ENCODE measurements at places on chromosomes 4 and X.
A peak's percentile ranks its signal among the peaks of the same experiment; 100 is the strongest.

GRCh38 chrX:41960142-41960541, 36.8 kb upstream of the CASK start:
- DNase-seq: no peak

GRCh38 chrX:20665481-20665880, 398.8 kb upstream of the RPS6KA3 start:
- no peak for DNase-seq

DNA sequence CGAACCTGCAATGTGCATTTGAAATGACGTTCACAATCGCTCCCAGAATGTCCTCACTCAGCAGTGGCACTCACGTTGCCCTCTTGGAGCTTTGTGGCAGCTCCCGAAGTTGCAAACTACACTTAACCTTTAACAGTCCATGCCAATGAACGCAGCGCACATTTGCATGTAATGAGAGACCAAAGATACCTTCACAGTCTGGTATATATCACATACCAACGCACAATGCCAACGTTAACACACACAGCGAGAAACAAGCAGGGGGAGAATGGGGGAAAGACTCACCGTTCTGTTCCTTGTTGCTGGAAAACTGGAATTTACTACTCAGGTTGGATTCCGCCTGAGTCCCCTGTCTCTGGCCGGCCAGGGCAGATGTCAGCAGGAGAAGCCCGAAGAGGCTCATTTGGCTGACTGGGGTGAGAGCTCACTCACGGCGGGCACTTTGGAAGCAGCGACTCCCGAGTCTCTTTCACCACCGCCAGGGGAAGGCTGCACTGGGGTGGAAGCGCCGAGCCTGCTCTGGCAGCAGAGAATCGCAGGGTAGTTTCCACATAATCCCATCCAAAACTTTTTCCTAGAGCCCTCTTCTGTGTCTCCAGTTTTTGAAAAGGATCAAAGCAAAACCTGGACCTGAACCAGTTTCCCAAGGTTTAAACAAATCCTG, 966 bp downstream of the PDGFC start:
- DNase-seq: peak; percentile 67

DNA sequence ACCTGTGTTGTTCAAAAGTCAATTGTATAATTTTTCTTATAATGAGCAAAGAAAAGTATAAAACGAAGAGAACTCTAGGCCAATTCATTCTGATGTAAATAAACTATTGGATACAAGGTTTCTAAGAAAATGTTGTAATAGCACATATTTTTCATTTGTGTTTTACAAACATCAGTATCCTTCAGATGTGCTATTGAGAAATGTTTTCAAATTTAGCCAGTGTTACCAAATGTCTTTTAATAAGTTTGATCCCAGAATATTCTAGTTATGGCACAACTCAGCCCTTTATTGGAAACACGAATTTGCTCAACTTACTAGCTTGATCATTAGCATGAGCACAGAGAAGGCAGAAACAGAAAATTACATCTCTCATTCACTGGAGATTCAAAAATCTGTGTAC, 319.3 kb downstream of the IL15 start:
- no peak for DNase-seq

GRCh38 chr4:165415910-165416309, 37.1 kb downstream of the CPE start:
- no peak for DNase-seq

DNA sequence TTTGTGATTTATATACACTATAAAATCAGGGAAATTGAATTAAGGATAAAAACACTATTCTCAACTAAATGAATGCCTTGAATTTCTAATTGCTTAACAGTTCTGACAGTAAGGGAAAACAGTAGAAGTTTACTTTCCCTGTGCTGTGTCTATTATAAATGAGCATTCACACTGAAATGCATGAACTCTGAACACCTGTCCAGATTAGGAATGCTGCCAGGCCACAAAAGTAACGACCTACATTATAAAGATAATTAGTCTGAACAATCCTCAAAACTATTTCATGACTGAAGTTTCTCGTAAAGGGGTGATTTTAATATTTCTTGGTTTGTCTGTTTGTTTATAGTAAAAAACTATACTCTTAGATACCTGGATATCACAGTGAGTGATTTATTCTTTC, 2.0 kb downstream of the NDST3 start:
- DNase-seq: no peak

- DNase-seq: no peak
Measured at GRCh38 chrX:136493011-136493410, 4.4 kb upstream of the HTATSF1 start.

DNA sequence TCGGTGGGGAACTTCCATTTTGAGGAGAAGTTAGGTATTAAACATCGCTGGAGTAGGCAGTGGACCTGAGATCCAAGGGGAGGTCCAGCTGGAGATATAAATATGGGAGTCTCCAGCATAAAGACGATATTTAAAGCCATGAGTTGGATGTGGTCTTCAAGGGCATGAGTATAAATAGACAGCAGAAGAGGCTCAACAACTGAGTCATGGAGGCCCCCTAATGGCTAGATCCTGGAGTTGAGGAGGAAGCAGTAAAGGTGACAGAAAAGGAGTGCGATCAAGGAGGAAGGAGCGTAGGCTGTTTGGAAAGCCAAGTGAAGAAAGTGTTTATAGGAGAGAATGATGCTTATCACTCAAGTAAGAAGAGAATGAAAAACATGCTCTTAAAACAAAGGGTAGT, 18.1 kb upstream of the APBB2 start:
- DNase-seq: no peak

- peak; percentile 18 for DNase-seq
Measured at GRCh38 chr4:16537926-16538325, 311.7 kb upstream of the TAPT1 start.

- no peak for DNase-seq
Measured at GRCh38 chr4:117326091-117326490, 240.7 kb upstream of the TRAM1L1 start.

DNA sequence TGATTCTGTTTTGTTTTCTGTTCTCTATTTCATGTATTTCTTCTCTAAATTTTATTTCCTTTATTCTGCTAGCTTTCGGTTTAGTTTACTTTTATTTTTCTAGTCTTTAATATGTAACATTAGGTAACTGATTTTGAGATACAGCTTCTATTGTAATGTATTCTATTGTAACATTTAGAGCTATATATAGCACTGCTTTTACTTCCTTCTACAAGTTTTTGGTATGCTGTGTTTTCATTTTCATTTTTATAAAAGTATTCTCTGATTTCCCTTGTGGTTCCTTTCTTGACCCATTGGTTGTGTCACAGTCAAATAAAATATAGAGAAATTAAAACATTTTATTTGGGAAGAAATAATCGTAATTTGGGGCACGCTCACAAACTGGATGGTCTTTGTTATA, 13.9 kb upstream of the CT47A1 start:
- no peak for DNase-seq

DNA sequence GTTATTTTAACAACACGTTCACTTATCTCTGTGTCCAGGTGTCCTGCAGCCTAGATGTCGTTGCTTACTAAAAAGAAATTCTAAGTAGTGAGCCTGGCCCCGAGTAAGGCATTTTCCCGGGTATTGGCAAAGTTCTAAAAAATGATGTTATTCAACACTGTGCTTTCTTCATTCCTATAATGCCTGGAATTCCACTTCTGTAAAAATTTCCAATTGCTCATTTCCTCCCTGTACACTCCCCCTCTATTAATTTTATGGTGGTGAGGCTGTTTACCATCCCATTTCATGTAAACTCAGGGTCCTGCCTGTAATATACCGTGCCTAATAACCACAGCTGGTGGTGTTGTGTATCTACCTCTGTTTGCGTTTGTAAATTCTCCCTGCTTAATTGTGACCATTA, 14.2 kb downstream of the BST1 start:
- no peak for DNase-seq

DNA sequence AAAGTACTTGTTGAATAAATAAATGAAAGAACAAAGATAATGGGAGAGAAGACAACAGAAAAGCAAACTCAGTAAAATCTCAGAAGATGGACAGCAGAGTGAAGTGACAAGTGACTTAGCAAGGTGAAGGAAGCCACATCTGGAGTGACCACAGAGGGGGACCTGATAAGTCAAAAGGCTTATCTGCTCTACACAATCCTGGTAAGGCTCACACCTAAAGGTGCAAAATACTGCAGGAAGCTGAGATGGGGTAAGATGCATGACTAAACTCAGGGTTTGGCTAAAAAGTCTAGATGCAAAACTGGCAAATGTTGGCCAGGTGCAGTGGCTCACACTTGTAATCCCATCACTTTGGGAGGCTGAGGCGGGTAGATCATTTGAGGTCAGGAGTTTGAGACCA, 22.2 kb downstream of the TRMT2B start:
- DNase-seq: no peak

DNA sequence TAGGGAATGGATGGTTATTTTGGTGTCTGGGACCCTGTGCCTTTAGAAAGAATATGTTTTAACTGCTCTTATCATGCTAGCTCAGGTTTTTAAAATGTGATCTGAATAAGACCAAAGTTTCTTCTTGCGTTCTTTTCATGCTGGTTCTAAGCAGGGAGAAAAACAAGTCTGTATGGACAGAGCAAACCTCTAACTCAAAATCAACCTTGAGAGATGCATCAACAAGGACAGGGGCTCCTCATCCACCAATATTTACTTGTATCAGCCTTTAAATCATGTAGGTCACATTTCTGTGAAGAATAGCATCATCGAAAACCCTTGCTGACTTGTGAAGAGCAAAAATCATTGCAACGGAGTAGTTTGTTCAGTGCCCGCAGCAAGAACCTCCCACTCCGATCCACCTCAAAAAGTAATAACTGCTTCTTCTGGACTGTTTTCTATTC, 1.2 kb downstream of the ATP10D start:
- no peak for DNase-seq

- DNase-seq: no peak
Measured at GRCh38 chr4:149932188-149932587, 116.5 kb upstream of the IQCM start.

DNA sequence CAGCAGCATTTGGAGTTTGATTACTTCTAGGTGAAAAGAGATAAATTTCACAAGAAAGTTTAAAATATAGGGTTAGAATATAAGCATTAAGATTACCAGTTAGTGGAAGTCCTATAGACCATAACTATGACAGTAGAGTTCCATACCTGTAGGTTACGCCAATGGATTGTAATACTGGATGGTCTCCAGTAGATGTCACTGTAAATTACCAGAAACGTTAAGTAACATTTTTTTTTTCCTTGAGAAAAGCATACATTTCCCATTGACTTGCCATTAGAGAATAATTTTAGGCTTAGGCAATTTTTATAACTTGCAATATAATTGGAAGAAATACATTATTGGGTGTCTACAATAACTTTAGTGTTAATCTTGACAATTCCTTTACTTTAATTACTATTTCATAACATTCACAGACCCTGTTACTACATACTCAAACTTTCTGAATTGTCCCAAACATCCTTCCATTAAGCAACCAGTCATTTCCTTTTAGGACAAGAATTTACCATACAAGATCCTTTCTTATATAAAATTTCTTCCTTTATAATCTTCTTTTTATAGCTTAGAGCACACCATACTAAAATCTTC, 304.1 kb upstream of the TECRL start:
- DNase-seq: no peak

DNA sequence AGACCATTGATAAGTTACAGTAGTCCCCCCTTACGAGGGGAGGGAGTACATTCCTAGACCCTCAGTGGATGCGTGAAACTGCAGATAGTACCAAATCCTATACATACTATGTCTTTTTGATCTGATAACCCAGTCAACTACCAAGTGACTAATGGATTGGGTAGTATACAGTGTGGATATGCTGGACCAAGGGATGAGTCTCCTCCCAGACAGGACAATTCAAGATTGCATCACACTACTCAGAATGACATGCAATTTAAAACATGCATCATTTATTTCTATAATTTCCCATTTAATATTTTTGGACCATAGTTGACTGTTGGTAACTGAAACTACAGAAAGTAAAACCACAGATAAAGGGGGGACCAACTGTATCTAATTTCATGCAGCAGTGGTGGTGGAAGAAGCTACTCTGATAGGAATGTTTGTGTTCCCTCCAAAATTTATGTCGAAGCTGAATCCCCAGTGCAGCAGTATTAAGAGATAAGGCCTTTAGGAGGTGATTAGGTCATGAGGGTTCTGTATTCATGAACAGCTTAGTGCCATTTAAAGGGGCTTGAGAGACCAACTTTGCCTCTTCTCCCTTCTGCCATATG, 11.9 kb downstream of the HADH start:
- no peak for DNase-seq

- DNase-seq: peak; percentile 32
Measured at GRCh38 chr4:55321707-55322264, 24.3 kb upstream of the SRD5A3 start.

DNA sequence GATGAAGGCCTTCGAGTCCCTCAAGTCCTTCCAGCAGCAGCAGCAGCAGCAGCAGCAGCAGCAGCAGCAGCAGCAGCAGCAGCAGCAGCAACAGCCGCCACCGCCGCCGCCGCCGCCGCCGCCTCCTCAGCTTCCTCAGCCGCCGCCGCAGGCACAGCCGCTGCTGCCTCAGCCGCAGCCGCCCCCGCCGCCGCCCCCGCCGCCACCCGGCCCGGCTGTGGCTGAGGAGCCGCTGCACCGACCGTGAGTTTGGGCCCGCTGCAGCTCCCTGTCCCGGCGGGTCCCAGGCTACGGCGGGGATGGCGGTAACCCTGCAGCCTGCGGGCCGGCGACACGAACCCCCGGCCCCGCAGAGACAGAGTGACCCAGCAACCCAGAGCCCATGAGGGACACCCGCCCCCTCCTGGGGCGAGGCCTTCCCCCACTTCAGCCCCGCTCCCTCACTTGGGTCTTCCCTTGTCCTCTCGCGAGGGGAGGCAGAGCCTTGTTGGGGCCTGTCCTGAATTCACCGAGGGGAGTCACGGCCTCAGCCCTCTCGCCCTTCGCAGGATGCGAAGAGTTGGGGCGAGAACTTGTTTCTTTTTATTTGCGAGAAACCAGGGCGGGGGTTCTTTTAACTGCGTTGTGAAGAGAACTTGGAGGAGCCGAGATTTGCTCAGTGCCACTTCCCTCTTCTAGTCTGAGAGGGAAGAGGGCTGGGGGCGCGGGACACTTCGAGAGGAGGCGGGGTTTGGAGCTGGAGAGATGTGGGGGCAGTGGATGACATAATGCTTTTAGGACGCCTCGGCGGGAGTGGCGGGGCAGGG, 568 bp downstream of the HTT start:
- DNase-seq: peak; percentile 66

- DNase-seq: peak; percentile 23
Measured at GRCh38 chr4:88818631-88819470, 121.2 kb upstream of the NAP1L5 start.

- no peak for DNase-seq
Measured at GRCh38 chr4:108982402-108983185, 219.7 kb upstream of the ETNPPL start.

GRCh38 chr4:143185253-143186107, 763 bp downstream of the USP38 start:
- DNase-seq: no peak

DNA sequence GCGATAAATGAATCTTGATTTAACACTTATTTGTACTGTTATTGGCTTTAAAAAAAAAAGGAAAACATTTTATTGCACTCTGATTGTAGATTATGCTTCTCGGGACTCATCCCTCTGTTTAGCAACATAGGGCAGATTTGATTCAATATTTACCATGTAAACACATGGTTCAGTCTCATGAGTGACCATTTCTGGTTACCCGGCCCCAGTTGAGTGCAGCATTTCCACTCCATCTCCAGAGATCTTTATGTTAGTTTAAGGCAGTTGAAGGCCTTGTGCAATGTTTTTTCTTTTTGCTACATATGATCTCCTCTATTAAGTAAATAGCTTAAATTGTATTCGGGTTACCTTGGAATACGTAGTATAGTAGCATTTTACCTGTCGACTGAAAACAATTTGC, 143.3 kb upstream of the RPS6KA3 start:
- DNase-seq: no peak

Data from MG63 (cell line).